ENCODE measurements at places on chromosomes 13 and 19.

- DNase-seq, result no peak
Observed at GRCh38 chr19:47380559-47380958, 31.4 kb downstream of the DHX34 start.

DNA sequence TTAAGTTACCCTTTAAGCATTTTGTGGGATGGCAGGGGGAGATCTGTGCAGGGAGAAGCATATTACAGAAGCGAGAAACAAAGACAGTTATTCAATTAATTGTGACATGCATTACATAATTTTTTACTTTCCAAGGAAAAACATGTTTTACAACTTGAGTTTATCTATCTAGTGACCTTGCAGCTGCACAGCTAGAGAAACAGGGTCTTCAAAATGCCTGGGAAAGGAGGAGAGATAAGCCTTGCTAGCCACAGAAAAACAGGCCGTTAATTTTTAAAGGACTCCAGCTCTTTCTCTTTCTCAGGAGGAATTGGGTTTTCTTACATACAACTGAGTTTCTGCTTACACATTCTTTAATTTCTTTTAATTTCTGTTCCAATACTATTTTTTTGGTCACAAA lies 14.8 kb upstream of the ZNF431 start:
- DNase-seq, result no peak

GRCh38 chr13:40657951-40658350 lies 8.5 kb downstream of the FOXO1 start:
- no peak for DNase-seq

DNA sequence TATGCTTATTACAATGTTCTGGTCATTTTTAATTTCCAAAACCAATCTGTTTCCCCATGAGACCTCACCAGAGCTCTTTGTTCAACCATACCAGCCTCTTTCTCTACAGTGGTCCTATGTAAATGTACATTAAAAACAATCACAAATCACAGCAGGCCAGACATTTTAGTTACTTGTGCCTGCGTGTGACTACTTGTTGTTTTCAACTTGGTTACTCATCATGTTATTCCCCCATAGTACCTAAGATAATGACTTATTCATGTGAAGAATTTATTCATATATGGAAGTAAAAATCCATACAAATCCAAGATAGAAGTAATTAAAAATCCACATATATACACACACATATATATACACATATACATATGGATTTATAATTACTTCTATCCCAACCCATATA lies 379.6 kb downstream of the SLITRK6 start:
- no peak for DNase-seq

DNA sequence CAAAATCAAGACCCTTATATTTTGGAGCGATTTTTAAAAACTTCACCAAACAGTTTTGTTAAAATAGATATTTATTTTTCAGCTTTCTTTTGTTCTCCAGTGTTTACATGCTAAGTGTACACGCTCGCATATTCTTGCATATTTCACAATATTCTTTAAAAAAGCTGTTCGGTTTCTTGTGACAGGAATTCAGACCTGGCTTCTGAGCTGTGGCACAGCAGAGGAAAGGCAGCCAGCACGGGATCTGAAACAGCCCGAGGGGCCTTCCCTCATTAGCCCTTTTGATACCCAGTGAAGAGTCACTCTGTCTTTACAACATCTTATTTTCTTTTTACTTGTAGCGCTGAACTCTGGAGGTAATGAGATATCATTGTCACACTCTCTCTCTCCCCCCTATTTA lies 234.0 kb downstream of the B3GLCT start:
- DNase-seq, result no peak

- no peak for DNase-seq
Observed at GRCh38 chr13:21516805-21517204, 57.7 kb upstream of the ZDHHC20 start.

DNA sequence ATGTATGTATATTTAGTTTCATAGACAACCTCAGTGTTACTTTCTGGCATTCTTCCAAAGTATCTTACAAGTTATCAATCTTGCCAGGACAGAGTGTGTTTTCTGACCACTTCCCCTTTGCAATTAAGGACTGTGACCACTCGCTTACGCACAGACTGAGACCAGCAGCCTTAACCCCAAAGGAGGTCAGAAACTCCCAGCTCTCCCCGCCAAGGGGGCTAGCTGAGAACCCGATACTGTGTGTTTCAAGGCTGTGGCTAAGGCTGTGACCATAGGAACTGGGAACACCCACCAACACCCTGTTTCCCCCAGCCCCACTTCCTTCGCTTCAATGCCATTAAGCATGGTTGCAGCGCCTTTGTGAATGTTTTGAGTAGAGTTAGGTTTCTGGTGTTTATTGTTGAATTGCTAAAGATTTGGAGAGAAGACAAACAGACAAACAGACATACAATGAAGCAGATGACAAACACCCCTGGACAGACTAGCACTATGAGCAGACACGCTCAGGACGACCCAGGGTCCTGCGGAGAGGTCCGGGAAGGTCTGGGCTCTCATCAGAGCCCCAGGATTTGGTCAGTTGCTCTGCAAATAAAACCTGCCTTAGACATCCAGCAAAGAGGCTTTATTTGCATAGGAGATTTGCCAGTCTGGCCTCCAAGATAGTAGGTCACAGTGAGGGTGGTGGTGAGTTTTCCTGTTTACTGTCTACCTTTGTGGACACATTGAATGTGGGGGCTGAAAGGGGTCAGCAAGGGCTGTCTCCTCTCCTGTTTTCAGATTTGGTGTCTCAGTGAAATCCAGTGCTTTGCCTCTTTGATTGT lies 25.0 kb upstream of the TNFSF11 start:
- DNase-seq, result no peak

- DNase-seq, result no peak
Observed at GRCh38 chr13:78194904-78195639, 276.4 kb upstream of the EDNRB start.

- DNase-seq, result no peak
Observed at GRCh38 chr13:71350886-71351285, 516.1 kb downstream of the DACH1 start.

DNA sequence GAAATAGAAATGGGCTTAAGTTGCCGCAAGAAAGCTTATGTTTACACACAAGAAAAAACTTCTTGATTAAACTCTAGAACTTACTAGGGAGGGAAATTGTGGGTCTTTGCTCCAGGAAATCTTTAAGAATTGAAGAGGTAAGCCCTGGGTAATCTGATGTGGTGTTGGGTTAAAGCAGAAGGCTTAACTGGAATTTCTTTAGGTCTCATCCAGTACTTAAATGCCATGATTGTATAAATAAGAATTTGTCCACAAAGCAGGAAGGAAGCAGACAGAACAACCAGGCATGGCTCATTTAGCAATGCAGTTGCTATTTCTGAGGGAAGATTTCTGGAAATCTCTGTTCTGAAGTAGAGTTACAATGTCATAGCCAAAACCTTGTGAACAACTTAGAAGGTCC lies 360.4 kb downstream of the KLF5 start:
- DNase-seq, result no peak

Measured in stimulated activated CD4-positive, alpha-beta T cell treated with anti-CD3 and anti-CD28 coated beads, Interleukin-15, amount 100 ng/mL, for 1 hour (primary cell).